ENCODE measurements at places on chromosomes 7 and 10.

DNA sequence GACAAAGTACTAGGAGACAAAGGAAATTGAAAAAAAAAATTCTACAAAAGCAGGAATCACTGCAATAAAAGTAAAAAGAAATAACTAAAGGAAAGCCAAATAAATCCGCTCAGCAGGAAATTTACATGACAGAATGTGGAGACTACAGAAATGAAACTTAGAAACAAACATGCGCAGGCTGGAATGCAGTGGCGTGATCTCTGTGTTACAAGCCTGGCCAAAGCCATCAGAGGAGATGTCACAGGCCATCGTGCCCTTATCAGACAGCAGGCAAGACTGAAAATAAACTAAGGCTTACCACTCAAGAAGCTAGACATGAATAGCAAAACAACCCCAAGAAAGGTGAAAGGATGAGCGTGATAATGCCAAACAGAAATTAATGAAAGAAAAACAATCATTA is 6.3 kb upstream of the CAMK2B start:
- DNase-seq: no peak

DNA sequence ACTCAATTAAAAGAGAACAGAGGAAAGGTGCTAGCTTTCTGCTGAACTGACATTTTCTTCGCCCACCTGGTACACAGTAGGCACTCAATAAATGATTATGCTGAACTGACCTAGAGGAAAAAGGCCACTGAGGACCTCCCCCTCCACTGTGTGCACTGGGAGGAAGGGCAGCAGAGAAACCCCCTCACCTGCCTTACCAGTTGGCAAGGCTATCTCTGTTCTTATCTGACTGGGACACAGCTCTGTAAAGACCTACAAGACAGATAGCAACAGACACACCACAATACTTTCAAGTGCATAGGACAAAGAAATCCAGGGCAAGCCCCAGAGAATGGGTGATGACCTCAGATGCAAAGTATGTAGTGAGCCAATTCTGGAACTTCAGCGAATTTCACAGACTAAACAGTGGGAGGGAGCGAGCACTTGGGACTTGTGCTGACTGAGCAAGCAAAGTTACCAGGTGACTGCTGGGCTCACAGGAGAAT is 30.4 kb downstream of the PDLIM1 start:
- DNase-seq: no peak

DNA sequence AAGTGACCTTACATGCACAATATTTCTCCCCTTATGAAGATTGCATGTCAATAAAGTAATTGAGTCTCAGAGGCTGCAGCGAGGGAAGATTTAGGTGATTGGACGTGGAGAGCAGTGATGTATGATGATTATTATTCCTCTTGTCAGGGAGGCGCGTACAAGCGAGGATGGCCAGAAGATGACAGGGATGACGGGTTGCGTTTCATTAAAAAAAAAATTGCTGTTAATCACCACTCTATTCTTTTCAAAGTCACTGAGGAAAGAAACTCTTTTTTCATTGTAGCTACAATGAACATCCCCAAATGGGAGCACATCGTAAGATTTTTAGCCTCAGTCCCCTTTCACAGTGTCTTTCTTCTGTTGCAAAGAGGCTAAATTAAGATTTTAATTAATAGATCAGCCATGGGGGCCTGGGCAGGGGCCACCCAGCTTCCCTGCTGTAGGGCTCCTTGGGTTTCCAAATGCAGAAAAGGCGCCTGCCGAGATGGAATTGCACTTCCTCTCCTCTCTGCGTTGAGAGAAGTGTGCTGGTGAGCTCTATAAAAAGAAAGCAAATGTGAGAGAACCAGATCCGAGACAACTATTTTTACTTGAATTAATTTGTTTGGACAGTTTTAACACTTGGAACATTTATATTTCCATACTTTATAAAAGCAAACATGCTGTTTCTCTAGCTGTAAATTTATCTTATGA is 998.1 kb downstream of the LRMDA start:
- no peak for DNase-seq

- no peak for DNase-seq
These were observed 125.7 kb downstream of the ARHGAP22 start for GRCh38 chr10:48478980-48479811.

DNA sequence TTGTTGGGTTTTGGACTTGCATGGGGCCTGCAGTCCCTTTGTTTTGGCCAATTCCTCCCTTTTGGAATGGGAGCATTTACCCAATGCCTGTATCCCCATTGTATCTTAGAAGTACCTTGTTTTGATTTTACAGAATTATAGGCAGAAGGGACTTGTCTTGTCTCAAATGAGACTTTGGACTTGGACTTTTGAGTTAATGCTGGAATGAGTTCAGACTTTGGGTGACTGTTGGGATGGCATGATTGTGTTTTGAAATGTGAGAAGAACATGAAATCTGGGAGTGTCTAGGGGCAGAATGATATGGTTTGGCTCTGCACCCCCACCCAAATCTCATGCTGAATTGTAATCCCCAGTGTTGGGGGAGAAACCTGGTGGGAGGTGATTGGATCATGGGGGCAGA is 76.8 kb upstream of the MKI67 start:
- no peak for DNase-seq

DNA sequence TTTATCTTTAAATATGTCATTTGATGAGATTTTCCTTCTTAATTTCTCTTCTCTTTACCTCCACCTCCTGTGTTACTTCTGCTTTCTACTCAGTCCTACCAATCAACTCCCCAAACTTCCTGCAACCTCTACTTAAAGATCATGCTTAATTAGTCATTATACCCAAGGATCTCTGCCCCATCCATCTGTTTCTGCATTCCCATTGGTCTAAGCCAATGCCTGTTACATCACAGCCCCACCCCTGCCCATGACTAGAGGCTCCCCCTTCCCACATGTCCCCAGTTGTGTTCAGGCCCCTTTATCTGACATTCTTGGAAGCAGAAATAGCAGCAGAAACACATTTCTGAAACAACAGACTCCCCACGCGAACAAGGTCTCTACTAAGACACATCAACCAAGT is 319.1 kb upstream of the NFE2L3 start:
- DNase-seq: no peak

DNA sequence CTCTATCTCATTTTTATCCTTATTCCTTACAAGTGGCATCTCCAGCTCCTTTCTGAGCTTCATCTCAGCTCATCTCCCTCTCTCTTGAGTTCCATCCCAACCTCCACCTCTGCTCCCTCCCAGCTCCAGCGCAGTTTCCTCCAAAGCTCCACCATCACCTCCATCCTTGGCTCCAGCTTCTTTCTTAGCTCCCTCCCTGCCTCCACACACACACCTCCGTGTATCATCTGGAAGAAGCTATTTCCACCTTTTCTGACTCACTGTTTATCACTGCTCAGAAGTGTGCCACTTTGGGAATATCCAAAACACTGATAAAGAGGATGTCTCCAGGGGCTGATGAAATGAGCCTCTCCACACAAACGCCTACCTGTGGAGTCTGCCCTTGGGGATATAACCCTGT is 481.4 kb downstream of the PTPRN2 start:
- no peak for DNase-seq

GRCh38 chr10:110387983-110388686 is 83.4 kb upstream of the SMNDC1 start:
- no peak for DNase-seq

DNA sequence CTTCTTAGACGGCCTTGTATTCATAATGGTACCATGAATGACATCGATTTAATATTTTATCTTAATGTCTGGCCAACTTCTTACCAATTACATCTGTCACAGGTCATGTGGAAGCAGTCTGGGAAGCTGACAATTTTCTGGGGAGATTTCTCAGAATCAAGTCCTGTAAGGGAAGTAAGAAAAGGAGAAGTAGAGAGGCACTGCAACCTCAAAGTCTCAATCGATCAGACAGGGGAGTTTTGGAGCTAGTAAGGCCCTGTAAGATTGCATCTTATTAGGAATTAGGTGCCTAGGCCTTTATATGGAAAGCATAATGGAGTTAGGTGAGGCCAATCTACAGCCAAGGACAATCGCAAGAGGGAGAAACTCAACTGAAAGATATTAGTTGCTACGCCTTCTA is 694.6 kb upstream of the SORCS1 start:
- no peak for DNase-seq

DNA sequence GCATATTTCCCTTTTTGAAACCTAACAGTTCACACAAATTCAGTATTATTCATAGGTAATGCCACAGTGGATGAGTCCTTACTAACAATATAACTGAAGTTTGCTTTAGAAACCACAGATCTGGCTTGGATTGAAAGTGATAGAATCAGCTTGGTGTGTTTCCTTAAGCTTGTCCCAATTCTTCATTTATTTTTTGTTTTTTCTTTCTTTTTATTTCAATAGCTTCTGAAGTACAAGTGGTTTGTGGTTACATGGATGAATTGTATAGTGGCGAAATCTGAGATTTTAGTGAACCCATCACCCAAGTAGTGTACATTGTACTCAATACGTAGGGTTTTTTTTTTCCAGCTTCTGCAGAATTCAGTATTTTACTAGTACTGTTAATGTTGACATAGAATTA is 518.2 kb upstream of the SEMA3D start:
- no peak for DNase-seq

DNA sequence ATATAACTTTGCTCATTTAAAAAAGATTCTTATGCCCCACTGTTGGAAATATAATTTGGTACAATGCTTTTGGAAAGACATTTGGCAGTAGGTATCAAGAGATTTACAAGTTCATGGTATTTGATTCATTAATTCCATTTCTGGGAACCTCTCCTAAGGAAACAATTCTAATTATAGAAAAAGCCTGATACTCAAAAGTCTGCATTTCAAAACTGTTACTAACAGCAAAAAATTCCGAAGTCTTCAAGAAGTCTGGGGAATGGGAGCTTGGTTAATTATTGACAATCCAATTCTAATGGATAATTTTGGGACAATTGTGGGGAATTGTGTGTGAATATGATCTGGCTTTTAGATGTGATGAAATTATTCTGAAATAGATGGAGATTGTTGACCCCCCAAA is 59.6 kb downstream of the HDAC9 start:
- DNase-seq: no peak

DNA sequence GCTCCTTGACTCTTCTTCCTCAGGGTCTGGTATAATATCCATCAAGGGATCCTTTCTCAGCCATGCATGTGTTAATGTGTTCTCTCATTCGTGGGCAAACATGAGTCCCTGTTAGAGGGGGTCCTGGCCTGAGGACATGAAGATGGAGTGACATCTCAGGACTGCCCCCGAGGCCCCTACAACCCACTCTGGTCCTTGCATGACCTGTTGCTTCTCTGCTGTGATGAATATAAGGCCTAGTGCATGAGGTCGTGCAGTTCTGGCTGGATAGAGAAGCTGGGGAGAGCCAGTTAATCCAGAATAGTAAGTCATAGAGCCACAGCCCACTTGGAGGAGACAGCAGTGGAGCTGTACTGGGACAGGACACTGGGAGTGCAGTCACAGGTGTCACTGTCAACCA is 4.6 kb upstream of the VWC2 start:
- DNase-seq: no peak

GRCh38 chr7:140982508-140982907 is 32.2 kb downstream of the MRPS33 start:
- no peak for DNase-seq

DNA sequence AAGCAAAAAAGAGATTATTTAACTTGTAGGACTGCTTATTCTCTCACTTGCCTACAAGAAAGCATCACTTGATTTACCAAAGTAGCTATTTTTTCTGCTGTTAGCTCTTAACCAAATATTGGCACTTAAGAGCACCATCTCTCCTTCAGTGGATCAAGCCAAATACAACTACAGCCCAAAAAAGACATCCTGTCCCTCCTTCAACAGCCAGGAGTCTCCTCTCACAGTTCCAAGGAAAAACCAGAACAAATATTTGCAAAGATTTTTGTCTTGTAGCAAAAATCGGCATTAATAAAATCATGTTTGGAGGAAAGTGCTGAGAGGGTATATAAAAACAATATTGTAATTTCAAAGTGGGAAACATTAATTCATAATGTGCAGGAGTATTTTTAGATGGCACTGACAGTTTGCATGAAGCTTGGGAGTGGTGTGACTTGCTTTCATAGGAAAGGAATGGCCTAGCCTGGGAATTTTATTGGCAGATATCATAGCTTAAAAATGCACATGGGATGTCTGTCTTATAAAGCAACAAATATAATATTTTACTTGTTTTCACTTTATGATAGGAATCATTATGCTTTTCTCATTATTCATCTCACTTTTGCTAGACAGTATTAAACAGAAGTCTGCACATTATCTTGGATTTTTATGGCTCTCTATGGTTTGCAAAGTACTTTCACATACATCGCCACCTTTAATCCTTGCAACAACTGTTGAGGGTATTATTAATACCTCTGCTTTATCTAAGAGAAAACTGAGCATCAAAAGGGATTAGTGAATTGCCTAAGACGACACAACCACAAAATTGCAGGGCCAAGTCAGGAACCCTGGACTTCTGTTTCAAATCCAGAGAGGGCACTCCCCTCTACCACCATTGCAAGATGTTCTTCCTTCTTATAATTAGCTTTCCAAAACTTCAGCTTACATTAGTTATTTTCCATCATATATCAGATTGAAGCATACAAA is 103.5 kb downstream of the AGMO start:
- no peak for DNase-seq

DNA sequence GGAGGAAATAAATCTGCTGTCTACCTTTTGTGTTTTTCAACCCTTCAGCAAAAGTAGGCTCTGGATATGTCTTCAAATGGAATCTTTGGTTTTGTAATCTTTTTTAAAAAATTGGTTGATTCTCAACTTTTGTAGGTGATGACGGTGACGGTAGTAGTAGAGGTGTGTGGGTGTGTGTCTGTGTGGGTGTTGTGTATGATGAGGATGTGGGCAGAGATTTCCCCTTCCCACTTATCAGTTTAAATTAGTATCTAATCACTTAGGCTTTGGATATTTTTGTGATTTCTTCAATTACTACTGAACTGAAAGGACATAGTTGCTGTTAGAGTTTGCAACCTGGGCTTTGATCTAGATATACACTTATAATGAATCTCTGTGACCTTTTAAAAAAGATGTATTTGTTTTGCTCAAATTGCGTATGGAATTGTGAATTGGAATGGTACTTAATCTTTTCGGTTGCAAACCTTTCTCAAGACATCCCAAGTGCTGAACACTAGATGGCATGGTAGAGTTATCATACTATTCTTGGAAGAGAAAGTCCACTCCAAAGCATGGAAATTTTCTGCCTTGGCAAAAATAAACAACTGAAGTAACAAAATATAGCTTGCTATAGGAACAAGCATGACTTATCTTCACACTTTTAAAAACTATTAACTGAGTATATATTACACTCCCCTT is 51.9 kb upstream of the A1CF start:
- no peak for DNase-seq

- DNase-seq: no peak
These were observed 124.0 kb upstream of the PTPN20 start for GRCh38 chr10:46787321-46787615.

GRCh38 chr7:44097064-44097932 is 6.8 kb upstream of the AEBP1 start:
- no peak for DNase-seq

DNA sequence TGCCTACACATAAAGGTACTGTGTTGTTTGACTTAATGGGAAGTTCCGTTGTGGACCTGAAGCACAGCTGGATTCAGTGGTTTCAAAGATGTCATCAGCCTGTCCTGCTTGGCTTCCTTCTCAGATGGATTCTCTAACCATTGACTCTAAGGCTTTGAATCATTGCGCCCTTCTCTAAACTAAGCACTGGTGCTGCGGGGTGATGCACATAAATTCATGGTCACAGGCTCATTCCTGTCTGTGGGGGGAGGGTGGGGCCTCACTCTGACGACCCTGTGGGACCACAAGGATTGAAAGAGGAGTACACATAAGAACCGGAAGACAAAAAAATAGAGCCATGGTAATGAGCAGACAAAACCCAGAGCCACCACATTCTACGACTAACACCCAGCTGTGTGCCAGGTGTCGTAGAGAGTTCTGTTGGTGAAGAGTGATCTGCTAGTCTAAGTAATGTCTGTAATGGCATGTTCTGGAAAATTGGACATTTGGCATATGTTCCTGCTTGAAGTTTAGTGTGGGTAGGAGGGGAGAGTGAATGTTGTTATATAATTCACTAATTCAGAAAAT is 97.3 kb upstream of the YAE1 start:
- DNase-seq: no peak

Measured in activated CD4-positive, CD25-positive, alpha-beta regulatory T cell treated with anti-CD3 and anti-CD28 coated beads, Interleukin-2, amount 50 U/mL, for 72 hours (primary cell).